ENCODE measurements at places on chromosomes 2 and 18.

DNA sequence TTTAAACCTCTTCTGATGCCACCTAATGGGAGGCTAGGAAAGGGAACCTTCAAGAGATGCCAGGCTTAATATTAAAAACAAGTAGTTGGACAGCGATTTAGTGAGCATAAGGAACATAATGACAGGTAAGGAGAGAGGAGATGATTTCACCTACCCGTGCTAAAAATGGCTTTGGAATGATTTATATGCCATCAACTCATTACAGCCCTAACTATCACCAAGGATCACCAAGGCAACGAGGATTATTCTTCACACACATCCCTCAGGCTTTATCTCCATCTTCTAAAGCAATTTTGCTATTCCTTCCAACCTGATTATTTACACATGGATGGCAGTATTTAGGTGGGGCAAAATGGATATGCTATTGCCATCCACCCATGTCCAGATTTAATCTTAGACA lies 237.8 kb downstream of the DCC start:
- DNase-seq = no peak

- DNase-seq = no peak
Observed at GRCh38 chr2:179268277-179268925, 3.8 kb upstream of the SESTD1 start.

DNA sequence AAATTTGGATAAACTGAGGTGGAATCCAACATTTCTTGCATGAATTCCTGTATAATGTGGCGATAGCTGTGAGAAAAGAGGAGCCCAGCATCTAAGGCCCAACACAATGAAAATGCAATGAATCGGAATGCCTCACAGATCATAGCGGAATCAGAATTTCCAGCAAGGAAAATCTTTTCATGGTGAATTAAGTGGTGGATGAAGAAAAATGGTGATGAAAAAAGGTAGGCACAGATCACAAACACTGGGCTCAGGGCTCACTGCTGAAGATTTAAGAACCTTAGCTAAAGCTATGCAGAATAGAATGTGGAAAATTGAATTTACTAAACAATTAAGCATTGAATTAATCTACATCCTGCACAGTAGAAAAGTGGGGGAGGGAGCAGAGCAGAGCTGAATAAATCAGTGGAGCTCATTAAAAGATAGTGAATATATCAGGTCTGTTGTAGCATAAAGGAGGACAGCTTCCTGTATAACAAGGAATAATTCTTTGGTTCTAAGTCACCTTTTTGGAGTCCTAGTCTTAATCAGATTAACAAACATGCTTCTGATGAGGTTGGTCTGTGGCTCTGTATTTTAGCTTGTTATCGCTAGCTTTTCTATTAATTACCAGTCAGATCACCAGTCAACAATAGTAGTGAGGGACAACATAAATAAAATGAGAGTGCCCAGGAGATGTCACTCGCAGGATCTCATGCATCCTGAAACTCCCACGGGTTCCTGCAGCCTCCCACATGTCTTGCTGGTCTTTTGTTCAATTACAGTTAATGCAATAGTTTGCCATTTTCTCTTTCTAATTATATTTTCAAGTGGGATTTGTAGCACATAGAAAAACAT lies 27.0 kb downstream of the MEIS1 start:
- DNase-seq = no peak

DNA sequence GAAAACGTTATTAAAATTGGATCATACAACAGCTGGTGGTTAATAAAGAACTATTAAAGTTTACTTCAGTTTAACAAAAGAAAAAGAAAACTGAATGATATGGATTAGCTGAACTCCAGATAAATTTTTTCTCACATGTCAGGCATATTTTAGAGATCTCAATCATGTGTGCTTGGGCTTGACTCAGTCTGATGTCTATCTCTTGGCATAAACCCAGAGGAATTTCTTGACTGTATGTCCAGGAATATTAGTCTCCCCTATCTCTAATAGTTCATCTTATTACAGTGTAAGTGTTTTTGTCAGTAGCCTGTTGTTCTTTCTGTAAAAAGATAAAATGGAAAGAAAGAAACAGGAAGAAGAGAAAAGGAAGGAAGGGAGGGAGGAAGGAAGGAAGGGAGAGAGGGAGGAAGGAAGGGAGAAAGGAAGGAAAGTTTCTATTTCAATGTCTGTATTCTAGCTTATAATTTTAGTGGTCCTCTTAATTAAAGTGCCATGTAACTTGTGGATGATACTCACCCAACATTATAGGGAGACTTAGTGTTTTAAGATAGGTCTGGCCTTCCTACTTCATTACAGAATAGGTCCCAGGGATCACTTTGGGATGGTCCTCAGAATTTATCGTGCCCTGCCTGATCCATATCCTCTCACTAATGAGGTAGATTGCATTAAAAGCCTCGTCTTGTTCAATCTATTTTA lies 99.7 kb upstream of the UGP2 start:
- no peak for DNase-seq

DNA sequence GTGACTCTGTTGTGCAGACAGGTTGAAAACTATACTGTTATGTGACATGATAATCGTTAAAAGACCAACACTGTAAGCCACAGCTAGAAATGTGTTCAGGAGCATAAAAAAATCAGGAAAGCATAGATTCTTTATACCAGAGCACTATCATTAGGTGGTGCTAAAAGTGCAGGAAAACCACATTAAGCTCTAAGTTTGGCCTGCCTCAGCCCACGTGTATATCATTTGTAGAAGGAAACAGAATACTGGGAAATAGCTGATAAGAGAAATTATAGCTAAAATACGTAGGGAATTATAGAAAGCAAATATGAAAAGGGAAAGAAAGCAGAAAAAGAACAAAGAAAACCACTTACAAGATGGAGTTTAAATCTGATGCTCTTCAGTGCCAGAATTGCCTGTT lies 26.5 kb upstream of the C2orf74 start:
- DNase-seq = no peak

DNA sequence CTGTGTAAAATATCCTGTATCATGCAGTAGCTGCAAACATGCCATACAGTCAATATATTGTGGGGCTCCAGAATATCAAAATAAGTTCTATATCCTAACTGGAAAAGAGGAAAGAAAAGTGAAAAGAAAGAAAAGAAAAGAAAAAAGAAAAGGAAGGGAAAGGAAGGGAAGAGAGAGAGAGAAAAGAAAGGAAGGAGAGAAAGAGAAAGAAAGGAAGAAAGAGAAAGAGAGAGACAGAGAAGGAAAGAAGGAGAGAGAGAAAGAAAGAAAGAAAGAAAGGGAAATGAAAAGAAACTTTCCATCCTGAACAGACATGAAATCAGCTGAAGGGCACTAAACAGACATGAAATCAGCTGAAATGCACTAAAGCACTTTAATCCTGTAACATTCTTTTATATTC lies 288.4 kb upstream of the NCKAP5 start:
- DNase-seq = no peak

DNA sequence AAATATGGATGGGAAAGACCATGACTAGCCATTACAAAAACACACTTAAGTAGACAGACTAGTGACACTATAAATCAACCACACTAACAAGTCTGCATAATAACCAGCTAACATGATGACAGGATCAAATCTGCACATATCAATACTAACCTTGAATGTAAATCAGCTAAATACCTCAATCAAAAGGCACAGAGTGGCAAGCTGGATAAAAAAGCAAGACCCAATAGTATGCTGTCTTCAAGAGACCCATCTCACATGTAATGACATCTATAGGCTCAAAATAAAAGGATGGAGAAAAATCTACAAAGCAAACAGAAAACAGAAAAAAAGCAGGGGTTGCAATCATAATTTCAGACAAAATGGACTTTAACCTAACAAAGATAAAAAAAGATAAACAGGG lies 16.3 kb downstream of the PFN4 start:
- DNase-seq = no peak

GRCh38 chr2:10022966-10023662 lies 20.2 kb upstream of the KLF11 start:
- no peak for DNase-seq

GRCh38 chr2:128228894-128229293 lies 89.8 kb downstream of the HS6ST1 start:
- no peak for DNase-seq

- no peak for DNase-seq
Observed at GRCh38 chr2:64963719-64964118, 25.5 kb upstream of the SLC1A4 start.

- no peak for DNase-seq
Observed at GRCh38 chr2:218986148-218986761, 1.3 kb upstream of the FEV start.

GRCh38 chr2:65666156-65666725 lies 233.8 kb upstream of the SPRED2 start:
- DNase-seq = no peak

- DNase-seq = no peak
Observed at GRCh38 chr2:180322781-180323180, 315.7 kb upstream of the CWC22 start.

- DNase-seq = no peak
Observed at GRCh38 chr18:9526458-9526857, 51.1 kb downstream of the RALBP1 start.

DNA sequence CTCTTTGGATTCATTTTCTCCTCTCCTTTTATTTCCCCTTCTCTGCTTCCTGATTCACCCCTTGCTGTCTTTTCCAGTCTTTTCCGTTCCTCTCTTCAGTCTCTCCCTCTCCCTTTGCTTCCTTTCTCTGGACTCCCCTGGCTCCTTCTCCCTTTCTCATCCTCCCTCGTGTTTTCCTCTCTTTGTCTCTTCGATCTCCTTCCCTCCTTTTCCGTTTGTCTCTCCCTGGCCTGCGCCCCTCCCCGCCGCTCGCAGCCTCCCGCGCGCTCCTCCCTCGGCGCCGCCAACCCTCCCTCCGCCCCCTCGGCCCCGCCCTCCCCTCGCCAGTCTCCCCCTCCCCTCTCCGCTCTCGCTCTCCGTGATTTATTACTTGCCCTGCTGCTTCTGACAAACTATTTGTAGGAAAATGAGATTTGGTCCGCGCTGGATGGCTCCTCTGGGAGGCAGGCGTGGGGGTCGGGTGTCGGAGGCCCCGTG lies 46.0 kb upstream of the PAX8 start:
- DNase-seq = no peak

- DNase-seq = no peak
Observed at GRCh38 chr18:11851806-11852337, 659 bp downstream of the CHMP1B start.

- no peak for DNase-seq
Observed at GRCh38 chr2:16260041-16260830, 319.9 kb downstream of the MYCN start.

DNA sequence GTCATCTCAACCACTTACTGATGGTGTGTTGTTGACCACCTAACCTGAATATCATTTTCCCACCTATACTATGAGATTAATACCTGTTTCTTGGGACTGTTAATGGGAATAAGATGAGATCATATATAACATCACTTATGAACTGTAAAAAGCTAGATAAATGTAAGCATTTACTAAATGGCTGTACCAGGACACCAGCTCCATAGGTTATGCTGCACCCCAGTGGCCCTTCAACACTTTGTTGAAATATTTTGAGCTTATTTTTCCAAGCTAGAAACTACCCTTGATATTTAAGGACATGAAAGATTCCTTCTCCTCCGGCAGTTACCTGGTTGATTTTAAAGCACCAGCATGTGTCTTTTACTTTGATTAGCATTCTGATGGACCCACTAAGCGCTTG lies 138.0 kb upstream of the CDCA7 start:
- no peak for DNase-seq

DNA sequence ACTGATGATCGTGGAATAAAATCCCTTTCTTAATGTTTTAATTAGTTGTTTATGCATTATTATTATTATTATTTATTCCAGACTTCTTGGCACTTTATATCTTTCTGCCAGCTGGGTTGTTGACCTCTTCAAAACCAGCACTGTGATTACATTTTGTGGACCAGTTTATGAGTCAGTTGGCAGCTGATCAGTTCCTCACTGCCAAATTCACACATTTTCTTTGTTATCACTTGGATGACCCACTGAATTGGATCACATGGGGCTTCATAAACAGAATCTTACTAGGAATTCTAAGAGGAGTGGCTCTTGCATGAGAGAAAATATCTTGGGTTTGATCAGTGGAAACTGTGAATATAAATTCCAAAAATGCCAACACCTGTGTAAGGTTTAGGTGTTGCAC lies 321.8 kb upstream of the SPRED2 start:
- DNase-seq = no peak

DNA sequence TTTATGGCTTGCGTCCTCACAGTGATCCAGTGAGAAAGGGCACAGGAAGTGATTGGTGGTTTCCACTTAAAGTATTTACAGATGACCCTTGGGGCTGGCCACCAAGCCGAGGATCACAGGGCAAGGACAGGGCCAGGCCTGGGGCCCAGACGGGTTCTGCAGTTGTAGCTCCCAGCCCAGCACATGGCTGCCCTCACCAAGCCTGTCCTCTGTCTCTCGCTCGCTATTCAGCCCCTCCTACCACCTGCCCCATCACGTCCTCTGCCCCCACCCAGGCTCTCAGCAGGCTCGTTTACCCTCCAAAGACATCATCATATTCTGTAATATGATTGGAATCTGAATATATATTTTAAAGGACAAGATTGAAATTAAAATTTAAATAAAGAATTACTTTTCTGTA lies 246.0 kb downstream of the KLHL29 start:
- no peak for DNase-seq

GRCh38 chr2:70901227-70902066 lies 34.3 kb upstream of the ATP6V1B1 start:
- DNase-seq = no peak

- DNase-seq = no peak
Observed at GRCh38 chr2:188765522-188766470, 208.4 kb upstream of the COL3A1 start.

DNA sequence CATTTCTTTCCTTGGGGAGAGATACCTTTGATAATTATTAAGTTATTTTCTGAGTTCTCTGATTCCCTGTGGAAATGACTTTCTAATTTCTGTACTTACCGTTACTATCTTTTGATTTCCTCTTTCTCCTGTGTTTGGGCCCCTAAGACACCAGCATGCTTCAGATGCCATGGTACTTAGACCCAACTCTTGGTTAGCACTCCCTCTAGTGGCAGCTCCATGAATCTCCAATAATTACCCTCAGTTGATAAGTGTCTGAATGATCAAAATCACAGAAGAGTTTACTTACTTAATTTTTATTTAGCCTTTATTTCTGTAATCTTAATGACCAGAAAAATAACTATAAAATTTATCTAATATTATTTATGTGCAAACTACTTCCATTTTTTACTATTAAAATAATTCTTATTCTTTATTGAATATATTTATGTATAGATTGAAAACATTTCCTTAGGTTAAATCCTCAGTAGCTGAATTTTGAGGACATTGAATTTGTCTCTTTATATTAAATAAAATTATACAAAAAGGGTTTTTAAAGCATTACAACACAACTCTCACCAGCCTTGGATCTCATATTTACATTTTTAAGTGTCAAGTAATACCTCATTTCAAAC lies 300.4 kb downstream of the KCNS3 start:
- DNase-seq = no peak

DNA sequence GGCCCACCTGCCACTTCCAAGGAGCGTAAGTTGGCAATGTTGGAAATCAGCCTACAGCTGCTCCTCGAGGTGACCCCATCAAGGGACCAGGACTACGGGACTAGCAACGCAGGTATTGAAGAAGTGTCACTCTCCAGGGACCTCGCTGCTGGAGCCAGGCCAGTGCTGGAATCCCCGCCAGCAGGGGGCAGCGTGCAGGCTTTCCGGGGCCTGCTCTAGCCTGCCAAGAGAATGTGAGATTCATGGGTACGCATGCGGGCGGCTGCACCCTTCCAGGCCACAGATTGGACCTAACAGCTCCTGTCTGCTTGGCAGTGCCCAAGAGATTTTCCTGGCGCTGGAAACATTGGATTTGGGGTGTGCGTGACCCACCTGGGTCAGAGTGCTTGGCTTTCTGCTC lies 182.8 kb upstream of the RAB12 start:
- DNase-seq = no peak

- no peak for DNase-seq
Observed at GRCh38 chr2:143425896-143426295, 296.7 kb downstream of the ARHGAP15 start.
